ENCODE measurements at places on chromosomes 3 and 15. TPM values are rescaled to one million over a fixed set of nuclear protein-coding genes. Genes with fewer than 3 reads are reported as not detected.

DNA sequence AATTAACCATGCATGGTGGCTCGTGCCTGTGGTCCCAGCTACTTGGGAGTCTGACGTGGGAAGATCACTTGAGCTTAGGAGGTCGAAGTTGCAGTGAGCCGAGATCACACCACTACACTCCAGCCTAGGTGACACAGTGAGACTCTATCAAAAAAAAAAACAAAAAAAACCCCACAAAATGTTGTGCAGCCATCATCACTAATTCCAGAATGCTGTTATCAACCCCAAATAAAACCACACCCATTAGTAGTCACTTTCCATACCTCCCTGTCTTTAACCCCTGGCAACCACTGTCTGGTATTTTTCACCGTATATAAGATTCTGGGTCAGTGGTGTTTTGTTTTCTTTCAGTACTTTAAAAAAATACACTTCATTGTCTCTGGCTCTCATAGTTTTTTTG is 16.6 kb downstream of the HMCES start:
- H3K27me3 ChIP-seq: no peaks in the 10 kb centered on the region
- no peak overlapping the region for H3K27ac ChIP-seq
- peaks cover 32% of the 10 kb centered on the region for H3K36me3 ChIP-seq
- DNase-seq: no peak
- no peak overlapping the region for H3K4me3 ChIP-seq

- H3K4me1 ChIP-seq: no peaks in the 10 kb centered on the region
- H3K36me3 ChIP-seq: no peaks in the 10 kb centered on the region
- H3K27ac ChIP-seq: no peak overlapping the region
- H3K27me3 ChIP-seq: no peaks in the 10 kb centered on the region
Measured at GRCh38 chr15:56307180-56307579, 58.0 kb upstream of the TEX9 start.

Gene CTSH
- 47.9 TPM for polyA plus RNA-seq

Gene FGF12
- polyA plus RNA-seq: 4.4 TPM

Gene LDHAL6B
- not detected for polyA plus RNA-seq

All from muscle of leg (tissue), 16 donors.